GM19239 (cell line): ENCODE measurements at places on chromosomes 7 and 10.

- no peak for DNase-seq
These were observed 23.5 kb upstream of the EIF5AL1 start for GRCh38 chr10:79488870-79489269.

- no peak for DNase-seq
These were observed 344.7 kb upstream of the NPSR1 start for GRCh38 chr7:34313289-34313688.

- DNase-seq, result no peak
These were observed 227.4 kb downstream of the GRID1 start for GRCh38 chr10:86139066-86139657.

DNA sequence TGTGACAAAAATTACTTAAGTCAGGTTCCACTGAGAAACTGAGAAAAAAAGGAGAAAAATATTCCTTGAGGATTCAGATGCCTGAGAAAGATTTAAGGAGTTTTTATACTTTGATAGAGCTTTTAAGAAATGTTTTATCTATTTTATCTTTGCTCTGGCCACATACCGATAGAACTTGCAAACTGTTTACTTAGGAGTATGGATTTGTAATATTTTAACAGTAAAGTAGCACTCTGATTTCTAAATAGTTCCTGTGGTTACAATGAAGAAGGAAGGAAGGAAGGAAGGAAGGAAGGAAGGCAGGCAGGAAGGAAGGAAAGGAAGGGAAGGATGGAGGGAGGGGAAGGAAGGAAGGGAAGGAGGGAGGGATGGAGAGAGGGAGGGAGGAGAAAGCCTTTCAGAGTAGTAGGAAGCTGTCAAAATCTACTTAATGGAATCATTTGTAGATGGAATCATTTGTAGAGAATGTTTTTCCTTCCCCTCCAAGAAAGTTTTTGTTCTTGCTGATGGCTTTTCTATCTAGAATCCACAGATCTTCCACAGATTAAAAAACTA lies 489.0 kb upstream of the ANKRD30A start:
- no peak for DNase-seq

- DNase-seq, result peak; percentile 24
These were observed 754 bp downstream of the SLC25A13 start for GRCh38 chr7:96321031-96321657.

DNA sequence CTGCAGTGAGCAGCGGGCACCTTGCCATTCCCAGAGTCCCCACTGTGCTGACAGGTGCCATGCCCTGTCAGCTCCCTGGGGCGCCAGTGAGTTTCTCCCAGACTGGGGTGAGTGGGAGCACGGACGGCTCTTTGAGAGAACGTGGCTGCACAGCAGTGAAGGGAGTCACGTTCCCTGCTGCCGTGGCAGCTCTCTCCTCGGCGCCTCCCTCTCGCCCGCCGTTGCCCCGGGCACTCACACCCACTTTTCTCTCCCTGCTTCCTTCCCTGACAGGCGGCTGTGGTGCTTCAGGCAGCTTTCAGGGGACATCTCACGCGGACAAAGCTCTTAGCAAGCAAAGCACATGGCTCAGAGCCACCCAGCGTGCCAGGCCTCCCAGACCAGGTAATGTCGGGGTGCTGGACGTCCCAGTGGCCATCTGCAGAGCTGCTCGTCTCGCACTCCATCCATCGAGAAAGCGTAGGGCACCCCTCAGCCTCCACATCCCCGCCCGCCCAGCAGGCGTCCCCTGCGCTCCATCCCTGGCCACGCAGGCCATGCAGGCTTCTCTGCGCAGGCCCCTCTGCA lies 27.1 kb upstream of the TTYH3 start:
- DNase-seq, result no peak

DNA sequence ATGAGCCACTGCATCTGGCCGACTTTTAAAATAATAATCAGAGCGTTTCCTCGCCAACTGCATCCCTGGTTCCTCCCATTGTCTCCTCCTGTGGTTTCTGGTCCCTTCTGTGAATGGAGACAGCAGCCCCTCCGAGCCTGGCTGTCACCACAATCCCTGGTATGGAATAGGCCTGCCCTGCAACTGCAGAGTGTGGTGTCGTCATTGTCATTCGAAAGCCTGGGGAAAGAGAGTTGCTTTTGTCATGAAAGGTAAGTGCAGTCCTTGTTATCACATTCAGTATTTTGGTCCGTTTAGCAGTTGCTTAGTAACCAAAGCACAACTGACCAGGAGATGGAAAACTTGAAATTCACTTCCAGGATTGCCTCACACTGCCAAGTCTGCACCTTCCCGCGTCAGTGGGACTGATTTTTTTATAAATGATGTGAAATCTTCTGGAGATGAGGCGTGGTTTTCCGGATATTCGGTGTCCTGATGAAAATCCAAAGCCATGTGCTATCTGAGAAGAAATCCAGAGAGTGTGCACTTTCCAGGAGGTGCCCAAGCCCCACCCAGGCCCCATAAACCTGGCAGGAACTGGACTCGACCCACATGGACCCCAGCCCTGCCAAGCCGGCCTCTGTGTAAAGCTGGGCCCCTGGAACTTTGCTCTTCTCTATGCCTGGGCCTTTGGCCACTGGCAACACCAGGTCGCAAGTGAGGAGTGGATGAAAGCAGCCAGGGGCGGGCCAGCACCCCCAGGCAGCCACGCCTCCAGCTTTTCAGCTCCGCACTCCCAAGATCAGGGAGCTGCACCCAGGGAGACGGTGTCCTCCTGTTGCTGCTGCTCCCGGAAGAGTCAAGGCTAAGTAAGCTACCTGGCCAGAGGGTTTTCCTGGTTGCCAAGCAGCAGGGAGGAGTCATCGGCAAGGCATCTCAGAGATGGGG lies 133.7 kb upstream of the SH2B2 start:
- no peak for DNase-seq

- DNase-seq, result no peak
These were observed 101.0 kb upstream of the GATA3 start for GRCh38 chr10:7953447-7953846.

- no peak for DNase-seq
These were observed 7.0 kb upstream of the SPAG6 start for GRCh38 chr10:22338185-22338900.

GRCh38 chr10:85177767-85178166 lies 849.4 kb downstream of the CCSER2 start:
- no peak for DNase-seq

- DNase-seq, result no peak
These were observed 32.3 kb downstream of the SLC39A12 start for GRCh38 chr10:17984056-17984455.
